ENCODE measurements at places on chromosomes 6 and 20. TPM values are rescaled to one million over a fixed set of nuclear protein-coding genes. Genes with fewer than 3 reads are reported as not detected.

The CEBPB gene
- 4.6 TPM for polyA plus RNA-seq

The TFAP2C gene
- polyA plus RNA-seq, result 1.3 TPM

The CTAGE9 gene
- not detected for polyA plus RNA-seq

The MC3R gene
- polyA plus RNA-seq, result not detected

The POU5F1 gene
- 0.26 TPM for polyA plus RNA-seq

The PHACTR2 gene
- 93.7 TPM for polyA plus RNA-seq

The MLIP gene
- polyA plus RNA-seq, result 0.52 TPM

The GPR6 gene
- not detected for polyA plus RNA-seq

The MAPK13 gene
- polyA plus RNA-seq, result 6.5 TPM

The CENPW gene
- polyA plus RNA-seq, result 27.3 TPM

The HSPA12B gene
- 37.2 TPM for polyA plus RNA-seq

The BPI gene
- 1.2 TPM for polyA plus RNA-seq

The DCBLD1 gene
- polyA plus RNA-seq, result 13.0 TPM

The CCR6 gene
- polyA plus RNA-seq, result not detected

The CST8 gene
- polyA plus RNA-seq, result not detected

The CST1 gene
- polyA plus RNA-seq, result not detected

The CRISP3 gene
- 0.46 TPM for polyA plus RNA-seq

The TXLNB gene
- polyA plus RNA-seq, result 2.3 TPM

The SULF2 gene
- 542 TPM for polyA plus RNA-seq

The SLC22A23 gene
- 13.7 TPM for polyA plus RNA-seq

The PRSS35 gene
- 29.6 TPM for polyA plus RNA-seq

The TRIM10 gene
- 0.49 TPM for polyA plus RNA-seq

The TNFAIP3 gene
- polyA plus RNA-seq, result 8.1 TPM

The DNAH8 gene
- polyA plus RNA-seq, result 0.50 TPM

The TAGAP gene
- 0.57 TPM for polyA plus RNA-seq

The SMLR1 gene
- 3.3 TPM for polyA plus RNA-seq

The BRPF3 gene
- polyA plus RNA-seq, result 46.4 TPM

The RALGAPA2 gene
- 20.3 TPM for polyA plus RNA-seq

The TBX18 gene
- polyA plus RNA-seq, result 9.8 TPM

The DUSP15 gene
- polyA plus RNA-seq, result 16.0 TPM

The KHDC3L gene
- polyA plus RNA-seq, result not detected

The OVOL2 gene
- polyA plus RNA-seq, result 1.6 TPM

The MEI4 gene
- polyA plus RNA-seq, result 0.49 TPM

The C6orf136 gene
- 26.7 TPM for polyA plus RNA-seq

The C20orf141 gene
- polyA plus RNA-seq, result not detected

The C6orf132 gene
- polyA plus RNA-seq, result 4.1 TPM

The PTCHD4 gene
- 2.1 TPM for polyA plus RNA-seq

The EPHA7 gene
- 18.3 TPM for polyA plus RNA-seq

The BAK1 gene
- polyA plus RNA-seq, result 13.5 TPM

The EYS gene
- 0.78 TPM for polyA plus RNA-seq

The CFAP61 gene
- polyA plus RNA-seq, result 0.12 TPM

The VWA7 gene
- polyA plus RNA-seq, result 11.1 TPM

The CDKAL1 gene
- 20.4 TPM for polyA plus RNA-seq

The PPIL6 gene
- 19.8 TPM for polyA plus RNA-seq

The IDH3B gene
- polyA plus RNA-seq, result 129 TPM

The KCNB1 gene
- 0.63 TPM for polyA plus RNA-seq

The PRICKLE4 gene
- polyA plus RNA-seq, result 5.2 TPM
